IPS-NIHi11 (cell line): ENCODE measurements at places on chromosomes 2 and 18.

DNA sequence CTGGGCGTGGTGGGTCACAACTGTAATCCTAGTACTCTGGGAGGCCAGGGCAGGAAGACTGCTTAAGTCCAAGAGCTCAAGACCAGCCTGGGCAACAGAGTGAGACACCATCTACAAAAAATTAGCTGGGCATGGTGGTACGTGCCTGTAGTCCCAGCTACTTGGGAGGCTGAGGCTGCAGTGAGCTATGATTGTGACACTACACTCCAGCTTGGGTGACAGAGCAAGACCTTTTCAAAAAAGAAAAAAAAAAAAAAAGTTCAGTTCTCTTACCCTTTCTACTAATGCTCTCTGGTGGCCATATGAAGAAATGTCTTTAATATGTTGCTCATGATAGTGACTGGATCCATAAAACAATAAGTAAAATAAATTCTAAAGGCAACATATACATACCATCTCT lies 14.9 kb downstream of the TYW5 start:
- DNase-seq, result no peak

GRCh38 chr2:182667315-182667695 lies 48.8 kb upstream of the DNAJC10 start:
- no peak for DNase-seq

DNA sequence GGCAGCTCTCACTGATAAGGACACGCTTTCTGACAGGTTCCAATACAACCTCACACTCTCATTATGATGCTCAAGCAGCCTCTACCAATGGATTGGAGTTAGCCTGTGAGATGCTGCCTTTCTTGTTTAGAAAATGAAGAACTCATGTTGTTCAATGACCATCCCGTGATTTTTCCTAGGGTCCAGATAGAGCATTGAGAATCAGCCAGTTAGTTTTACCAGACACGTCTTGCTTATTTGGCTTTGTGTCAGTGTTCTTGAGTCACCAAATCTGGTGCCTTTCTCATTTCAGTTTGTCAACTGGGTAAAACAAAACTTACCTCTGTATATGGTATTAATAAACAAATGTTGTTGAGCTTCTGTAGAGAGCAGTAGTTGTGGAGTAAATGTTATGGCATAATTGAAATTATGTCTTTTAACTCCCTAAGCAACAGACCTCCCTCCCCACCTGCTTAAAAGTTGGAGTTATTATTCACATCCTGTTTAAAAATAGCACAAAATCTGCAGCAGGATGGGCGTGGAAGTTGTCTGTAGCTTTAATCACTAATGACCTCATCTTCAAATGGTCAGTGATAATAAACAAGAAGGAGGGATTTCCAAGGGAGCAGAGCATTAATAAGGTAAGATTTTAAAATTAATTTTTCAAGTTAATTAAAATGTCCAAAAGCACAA lies 167.3 kb downstream of the HRH4 start:
- no peak for DNase-seq

DNA sequence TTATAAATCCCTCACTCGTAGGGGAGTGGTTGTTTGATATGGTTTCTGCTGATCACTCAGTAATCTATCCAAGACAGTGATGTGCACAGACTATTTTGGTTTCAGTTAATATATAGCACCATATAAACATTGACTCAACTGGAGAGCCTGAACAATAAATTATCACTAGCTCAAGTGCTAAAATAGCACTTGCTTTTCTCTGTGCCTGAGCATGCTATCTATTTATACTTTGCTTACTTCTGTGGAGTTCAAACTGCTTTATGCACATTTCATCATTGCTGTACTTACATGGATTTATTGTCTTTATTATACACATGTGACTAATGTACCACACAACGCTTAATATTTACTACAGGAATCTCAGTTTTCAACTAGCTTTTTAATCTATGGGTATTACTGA lies 133.6 kb downstream of the BCL2 start:
- no peak for DNase-seq

- no peak for DNase-seq
Observed at GRCh38 chr2:42504364-42505230, 10.8 kb upstream of the KCNG3 start.

GRCh38 chr2:172098650-172099471 lies 3.8 kb downstream of the DLX2 start:
- peak; percentile 46 for DNase-seq

GRCh38 chr2:190726255-190726654 lies 77.4 kb downstream of the NAB1 start:
- DNase-seq, result no peak

DNA sequence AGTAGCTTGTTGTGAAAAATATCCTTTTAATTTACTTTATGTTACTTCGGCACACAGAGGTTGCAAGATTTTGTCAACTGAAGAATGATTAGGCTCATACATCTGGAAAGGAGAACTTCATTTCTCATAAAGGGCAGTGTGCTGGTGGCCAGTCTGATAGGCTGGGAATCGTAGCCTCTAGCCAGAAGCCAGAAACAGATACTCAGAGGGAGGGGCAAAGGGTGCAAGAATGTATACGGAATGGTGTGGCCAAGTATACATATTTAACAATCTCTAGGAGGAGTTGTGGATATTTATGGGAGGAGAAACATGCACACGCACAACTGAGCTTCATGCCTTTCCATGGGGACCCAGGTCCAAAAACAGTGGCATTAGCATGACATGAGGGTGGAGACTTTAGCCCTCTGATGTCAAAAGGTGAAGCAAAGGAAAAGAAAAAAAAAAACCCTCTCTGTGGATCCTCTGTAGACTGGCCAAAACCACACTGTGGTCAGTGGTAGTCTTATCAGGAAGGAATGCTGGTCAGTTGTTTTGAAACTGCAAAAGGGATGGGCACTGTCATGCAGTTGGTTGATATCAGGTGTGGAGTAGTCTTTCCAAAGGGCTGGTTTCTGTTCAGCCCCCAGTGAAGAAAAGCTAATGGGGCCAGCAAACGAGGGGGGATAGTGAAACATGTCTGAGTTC lies 34.9 kb upstream of the APCDD1 start:
- no peak for DNase-seq

DNA sequence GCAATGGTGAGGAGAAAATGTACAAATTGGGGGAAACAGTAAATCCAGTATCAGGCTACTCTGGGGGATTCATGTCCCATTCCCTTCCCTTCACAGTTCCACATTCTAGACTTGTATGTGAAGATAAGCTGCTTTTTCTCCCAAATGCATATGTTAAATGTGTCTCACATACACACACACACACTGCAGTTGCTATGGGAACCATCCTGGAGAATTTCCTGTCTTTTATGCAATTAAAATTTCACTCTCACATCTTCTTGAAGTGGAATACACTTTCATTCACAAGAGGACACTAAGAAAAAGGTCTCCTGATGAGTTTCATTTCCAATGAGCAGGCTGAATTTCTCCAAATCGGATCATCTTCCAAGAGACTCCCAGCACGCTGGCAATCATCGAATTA lies 366.0 kb downstream of the LRATD1 start:
- DNase-seq, result no peak

GRCh38 chr18:35024965-35025364 lies 16.2 kb upstream of the MAPRE2 start:
- no peak for DNase-seq

GRCh38 chr2:140929849-140930248 lies 1201.0 kb downstream of the LRP1B start:
- DNase-seq, result no peak

GRCh38 chr18:7394050-7394659 lies 163.3 kb downstream of the LRRC30 start:
- DNase-seq, result no peak

DNA sequence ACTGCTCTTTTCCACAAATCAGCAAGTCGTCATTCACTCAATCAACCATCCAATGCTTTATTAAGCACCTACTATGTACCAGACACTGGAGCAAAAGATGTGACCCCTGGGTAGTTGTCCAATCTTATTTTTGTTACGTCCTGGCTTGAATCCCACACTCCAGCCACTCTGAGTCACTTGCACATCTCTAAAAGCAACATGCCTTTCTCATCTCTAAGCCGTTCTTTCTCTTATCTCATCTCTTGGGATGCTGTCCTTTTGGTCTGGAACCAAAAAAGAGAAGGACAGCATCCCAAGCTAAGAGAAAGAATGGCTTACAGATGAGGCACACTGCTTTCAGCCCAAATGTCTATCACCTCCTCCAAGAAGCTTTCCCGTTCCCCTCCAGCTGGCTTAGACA lies 58.8 kb downstream of the RNF152 start:
- DNase-seq, result no peak

DNA sequence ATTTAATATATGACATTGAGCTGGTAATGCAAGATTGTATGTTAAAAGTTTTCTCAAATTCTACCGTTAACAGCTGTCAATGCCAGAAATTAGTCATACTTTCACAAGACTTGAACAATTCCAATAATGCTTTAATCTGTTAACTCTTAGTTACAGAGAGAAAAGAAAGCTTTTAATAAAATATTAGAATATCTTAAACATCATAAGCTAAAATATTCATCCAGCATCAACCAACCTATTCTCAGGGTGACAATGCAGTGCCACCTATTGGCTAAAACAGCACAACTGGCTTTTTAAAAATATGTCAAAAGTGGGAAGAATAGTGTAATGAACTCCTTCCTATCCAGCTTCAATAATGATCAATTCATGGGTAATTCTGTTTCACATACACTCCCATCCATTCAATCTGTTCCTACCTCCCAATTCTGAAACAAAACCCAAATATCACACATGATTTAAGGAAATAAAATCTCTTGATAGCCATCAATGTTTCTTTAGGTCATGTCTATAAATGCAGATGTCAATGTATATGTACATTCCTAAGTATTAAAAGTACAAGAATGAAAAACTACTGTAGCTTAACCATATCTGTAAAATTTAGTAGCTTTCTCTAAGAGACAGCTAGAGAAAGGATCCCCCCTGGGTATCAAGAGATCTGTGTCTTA lies 79.8 kb upstream of the CCDC141 start:
- DNase-seq, result peak; percentile 13

DNA sequence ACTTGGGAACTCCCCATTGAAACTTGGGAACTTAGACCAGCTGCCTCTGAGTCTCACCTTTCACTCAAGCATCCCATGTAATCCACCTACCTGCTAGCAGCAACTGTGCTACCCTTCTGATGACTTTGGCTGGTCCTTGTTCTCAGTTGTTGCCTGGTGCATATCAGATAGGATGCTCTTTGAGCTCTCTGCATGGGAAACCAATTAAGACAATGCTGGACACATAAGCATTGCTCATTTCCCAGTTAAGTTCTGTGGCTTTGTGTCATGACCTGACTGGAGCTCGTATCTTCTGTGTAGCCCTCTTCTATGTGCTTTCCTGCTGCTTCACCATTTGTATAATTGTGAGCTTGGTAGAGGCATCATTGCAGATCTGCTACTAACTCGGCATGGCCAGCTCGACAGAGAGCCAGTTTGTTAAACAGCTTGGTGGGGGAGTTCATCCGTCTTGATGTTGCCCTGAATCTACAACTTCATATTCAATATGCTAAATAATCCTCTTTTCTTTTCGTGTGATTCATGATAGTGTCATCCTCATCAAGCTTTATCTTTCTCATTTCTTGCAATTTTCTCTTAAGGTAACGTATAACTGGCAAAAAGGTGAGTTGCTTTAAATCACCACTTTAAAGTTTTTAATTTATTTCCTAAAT lies 447.5 kb upstream of the SLC14A2 start:
- DNase-seq, result no peak
